ENCODE measurements at places on chromosomes 2 and 18.

DNA sequence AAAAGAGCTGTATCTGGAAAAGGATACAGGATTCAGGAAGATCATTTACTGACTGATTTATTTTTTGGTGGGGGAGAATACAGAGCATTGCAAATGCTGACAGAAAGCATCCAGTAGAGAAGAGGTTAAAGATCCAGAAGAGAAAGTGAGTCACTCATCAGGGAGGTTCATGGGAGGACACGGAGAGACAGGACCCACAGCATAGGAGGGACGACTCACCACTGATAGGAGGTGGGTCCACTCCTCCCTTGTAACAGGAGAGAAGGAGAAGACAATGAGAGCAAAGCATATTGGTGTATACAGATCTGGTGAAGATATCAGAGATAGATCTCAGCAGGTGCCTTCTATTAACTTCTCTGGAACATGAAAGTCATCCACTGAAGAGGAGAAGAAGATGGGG is 142.4 kb upstream of the AQP4 start:
- peak; percentile 39 for DNase-seq

DNA sequence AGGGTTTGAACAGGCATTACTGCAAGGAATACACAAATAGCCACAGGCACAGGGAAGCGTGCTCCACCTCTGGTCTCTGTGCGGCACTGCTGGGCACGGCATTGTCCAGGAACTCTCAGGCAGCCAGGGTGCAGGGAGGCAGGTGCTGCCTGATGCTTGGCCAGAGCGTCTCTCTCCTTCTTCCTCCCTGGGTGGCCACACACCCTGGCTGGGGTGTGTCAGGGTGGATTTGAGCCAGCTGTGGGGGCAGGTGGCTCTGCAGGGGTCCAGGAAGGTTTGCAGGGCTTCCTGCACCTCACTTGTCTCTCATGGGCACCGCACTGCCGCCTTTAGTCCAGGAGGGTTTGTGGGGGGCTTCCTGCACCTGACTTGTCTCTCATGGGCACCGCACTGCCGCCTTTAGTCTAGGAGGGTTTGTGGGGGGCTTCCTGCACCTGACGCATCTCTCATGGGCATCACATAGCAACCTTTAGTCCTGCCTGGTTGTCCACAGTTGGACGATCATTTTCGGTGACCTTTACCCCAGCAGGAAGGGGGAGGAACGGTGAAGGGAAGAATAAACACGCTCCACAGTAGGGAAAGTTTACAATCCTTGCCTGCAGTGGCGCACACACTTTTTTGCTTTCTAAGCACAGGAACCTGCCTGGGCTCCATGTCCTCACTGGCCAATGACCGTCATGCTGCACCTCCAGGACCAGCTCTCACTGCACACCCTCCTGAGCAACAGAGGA is 332.9 kb downstream of the EIPR1 start:
- DNase-seq = no peak

- peak; percentile 49 for DNase-seq
These were observed 51.5 kb downstream of the DNAJC10 start for GRCh38 chr2:182767578-182767977.

- no peak for DNase-seq
These were observed 14.7 kb upstream of the MAPRE2 start for GRCh38 chr18:35026407-35027061.

- DNase-seq = no peak
These were observed 193.7 kb upstream of the MEX3C start for GRCh38 chr18:51391215-51391614.

GRCh38 chr2:219441451-219442255 is 7.0 kb downstream of the SPEG start:
- peak; percentile 71 for DNase-seq

DNA sequence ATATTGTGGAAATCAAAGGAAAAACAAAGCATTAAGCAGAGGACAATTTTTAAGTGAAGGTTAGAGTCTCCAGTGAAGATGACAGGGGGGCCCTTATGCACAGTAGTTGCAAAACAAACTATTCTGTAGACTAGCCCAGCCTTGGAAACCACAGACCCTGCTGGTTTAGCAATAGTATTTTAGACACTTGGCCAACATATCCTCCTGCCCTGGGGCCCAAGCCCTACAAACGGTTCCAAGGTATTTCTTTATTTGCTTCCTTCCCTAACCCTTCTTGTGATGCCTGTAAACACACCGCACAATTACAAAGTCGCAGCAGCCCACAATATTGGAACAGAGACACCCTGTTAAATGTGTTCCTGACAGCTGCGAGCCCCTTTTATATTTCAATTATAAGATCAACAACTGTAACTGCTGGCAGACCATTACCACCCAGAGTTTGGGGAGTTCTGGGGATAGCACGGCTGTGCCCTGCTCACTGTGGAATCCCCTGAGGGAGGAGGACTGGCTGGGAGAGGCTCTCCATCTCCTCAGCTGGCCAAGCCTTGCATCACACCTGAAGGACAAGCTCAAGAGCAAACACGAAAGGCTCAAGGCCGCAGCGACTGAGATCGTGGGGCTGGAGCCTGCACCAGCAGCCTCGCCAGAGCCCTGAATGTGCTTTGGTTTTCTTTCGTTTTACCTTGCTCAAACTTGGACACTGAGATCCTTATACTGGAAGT is 282.2 kb upstream of the ATP5MC3 start:
- no peak for DNase-seq

- DNase-seq = peak; percentile 74
These were observed 2113.3 kb upstream of the PIK3C3 start for GRCh38 chr18:39841482-39842365.

DNA sequence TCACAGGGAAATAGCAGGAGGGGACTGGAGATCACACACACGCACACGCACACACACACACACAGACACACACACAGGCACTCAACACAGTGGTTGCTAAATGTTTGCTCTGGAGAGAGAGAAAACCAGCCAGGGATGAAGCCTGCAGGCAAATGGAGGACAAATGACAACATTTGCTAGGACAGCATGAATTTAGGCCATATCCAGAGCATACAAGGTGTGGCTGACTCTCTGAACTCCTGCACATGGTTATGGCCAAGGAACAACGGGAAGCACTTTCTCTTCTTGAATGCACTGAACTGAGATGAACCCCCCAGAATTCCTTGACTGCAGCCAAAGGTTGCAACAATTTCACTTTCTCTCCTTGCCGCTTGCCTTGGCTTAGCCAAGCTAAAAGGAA is 230.0 kb upstream of the RASGRP3 start:
- DNase-seq = no peak

DNA sequence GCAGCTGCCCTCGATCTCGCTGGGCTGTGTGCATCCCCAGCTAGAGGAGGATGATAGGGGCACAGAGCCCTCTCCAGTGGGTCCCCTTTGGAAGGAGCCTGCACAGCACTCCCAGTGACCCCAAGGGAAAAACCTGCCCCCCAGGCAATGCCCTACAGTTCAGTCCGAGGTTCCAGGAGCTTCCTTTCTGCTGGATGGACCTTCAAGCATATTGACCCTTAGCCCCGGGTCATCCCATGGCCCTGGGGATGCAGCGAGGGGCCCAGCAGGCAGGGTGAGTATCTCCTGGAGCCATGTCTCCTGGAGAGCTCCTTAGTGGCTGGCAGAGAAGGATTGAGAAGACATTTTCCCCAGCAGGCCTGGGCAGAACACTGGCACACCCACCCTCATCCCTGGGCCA is 45.4 kb upstream of the CTDP1 start:
- no peak for DNase-seq

GRCh38 chr2:218079943-218080913 is 11.2 kb downstream of the RUFY4 start:
- no peak for DNase-seq

GRCh38 chr2:104337869-104338268 is 516.0 kb upstream of the POU3F3 start:
- DNase-seq = no peak

- DNase-seq = no peak
These were observed 13.8 kb upstream of the ZNF236 start for GRCh38 chr18:76808561-76808960.

DNA sequence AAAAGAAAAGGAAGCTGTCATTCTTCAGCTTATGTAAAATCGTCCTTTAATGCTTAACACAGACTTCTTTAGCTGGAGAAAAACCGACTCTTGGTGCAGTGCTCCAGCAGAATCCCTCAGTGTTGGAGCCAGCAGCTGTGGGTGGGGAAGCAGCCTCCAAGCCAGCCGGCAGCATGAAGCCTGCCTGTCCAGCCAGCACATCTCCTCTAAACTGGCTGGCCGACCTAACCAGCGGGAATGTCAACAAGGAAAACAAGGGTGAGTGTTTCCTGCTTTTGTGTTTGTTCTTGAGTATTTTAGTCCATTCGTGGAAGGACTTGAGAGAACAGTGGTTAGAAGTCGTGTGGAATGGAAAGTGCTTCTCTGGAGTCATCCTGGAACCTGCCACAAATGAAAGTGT is 38.9 kb downstream of the KDM3A start:
- no peak for DNase-seq

GRCh38 chr18:47795434-47795814 is 135.0 kb downstream of the SMAD2 start:
- DNase-seq = no peak

- DNase-seq = no peak
These were observed 36.3 kb upstream of the COBLL1 start for GRCh38 chr2:164877927-164878326.

- no peak for DNase-seq
These were observed 110.3 kb downstream of the FAM210A start for GRCh38 chr18:13616041-13616440.

DNA sequence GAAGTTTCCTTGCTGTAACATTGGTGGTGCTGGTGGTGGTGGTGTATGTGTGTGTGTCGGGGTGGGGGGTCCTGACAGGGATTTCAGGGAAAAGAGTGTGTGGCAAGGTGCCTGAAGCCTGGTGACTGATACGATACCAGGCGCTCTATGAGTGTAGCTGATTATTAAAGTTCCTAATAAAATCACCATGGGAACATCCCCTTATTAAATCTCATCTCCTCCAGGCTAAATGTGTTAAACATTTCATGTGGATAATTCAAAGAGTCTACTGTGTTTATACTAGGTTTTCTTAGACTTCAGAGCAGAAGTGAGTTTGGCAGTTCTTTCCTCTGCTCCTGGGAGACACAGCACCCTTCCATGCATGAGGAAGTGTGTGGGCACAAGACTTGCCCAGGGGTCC is 82.0 kb downstream of the THNSL2 start:
- no peak for DNase-seq

DNA sequence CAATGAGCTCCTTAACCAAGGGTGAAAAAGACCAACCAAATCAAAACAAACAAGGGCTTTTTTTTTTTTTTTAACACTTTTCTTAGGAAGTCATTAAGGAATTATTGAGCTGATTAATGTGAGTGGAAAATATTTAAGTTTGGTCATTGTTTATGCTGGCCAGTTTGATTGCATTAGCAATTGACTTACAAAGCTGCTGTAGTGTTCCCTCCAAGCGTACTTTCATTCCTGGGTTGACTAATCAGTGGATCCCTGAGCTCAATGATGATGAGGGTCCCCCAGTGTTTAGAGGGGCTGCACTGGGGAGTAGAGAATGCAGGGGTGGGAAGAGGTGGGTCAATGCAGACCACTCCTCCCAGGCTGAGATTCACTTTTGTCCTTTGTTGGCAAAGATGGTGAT is 119.3 kb downstream of the PRKCE start:
- no peak for DNase-seq

DNA sequence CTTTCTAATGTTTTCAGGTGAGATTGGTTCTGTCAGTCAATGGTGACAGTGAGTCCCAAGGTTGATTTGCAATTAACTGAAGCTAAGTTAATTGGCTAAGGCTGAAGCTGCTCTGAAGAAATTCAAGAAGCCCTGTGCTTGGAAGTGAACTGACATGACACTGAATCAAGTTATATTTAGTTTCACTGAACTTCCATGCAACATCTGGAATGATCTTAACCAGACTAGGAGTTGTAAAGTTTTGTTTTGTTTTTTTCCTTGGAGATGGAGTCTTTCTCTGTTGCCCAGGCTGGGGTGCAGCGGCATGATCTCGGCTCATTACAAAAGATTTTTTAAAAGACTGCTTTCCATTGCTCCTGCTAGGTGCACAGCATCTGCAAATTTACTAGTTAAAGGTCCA is 11.4 kb downstream of the SERPINB5 start:
- no peak for DNase-seq

DNA sequence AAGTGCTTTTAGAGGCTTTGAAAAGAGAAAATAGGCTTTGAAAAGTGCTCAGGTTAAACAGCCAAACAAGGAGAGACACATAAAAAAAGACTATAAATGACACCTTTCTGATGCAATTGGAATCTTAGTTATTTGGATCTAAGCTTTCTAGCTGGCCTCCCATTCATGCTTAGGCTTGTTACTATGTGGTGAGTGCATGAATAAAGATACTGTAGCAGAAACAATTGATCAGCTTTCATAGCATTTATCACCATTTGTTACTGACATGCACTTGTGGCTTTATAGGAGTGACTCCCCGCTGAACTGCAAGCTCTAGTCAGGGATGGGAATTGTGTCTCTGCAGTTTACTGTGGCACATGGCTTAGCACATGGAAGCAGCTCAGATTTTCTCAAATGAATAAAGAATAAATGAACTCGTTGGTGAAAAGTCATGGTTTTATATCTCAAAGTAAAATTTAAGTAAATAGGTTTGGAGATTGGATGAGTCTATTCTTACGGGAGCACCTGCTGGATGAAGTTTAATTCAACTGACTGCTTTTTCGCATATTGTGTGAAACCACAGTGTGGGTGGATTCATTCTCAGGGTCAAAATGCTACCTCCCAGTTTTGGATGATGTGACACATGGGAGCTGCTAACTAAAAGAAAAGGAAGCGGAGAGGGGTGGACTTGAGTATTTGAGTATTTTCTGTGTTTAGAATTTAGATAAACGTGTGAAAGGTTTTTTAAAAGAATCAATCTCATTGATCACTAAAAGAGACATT is 91.1 kb upstream of the NOL4 start:
- no peak for DNase-seq

DNA sequence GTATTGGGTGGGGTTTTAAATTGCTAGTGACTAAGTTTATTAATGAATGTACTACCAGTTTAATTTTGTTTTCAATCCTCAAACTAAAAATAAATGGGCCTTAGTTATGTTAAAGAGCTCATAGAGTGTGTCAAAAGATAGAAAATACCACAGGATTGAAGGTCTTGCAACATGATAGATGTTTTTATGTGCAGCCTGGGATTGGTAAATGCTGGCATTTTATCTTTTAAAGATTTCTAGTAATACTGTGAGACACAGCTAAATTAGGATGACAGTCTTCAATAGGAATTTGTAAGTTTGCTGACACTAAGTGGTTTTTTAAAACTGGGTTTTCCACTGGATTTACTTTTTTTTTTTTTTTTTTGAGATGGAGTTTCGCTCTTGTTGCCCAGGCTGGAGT is 122.3 kb downstream of the HAUS1 start:
- no peak for DNase-seq

DNA sequence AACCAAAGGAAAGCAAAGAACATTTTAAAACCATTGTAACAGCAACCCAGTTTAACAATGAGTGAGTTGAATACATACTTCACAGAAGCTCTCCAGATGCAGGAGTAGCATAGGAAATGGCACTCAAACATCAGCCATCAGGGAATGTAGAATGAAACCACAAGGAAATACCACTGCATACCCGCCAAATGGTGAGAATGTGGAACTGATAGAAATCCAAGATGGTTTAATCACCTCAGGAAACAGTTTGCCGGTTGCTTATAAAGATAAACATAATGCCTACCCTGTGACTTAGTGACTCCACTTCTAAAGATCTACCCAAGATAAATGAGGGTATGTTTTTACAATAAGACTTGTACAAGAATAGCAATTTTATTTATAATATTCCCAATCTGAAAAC is 132.0 kb downstream of the GALNT1 start:
- no peak for DNase-seq
